ENCODE measurements at places on chromosomes 4 and X.
A peak's percentile ranks its signal among the peaks of the same experiment; 100 is the strongest.

DNA sequence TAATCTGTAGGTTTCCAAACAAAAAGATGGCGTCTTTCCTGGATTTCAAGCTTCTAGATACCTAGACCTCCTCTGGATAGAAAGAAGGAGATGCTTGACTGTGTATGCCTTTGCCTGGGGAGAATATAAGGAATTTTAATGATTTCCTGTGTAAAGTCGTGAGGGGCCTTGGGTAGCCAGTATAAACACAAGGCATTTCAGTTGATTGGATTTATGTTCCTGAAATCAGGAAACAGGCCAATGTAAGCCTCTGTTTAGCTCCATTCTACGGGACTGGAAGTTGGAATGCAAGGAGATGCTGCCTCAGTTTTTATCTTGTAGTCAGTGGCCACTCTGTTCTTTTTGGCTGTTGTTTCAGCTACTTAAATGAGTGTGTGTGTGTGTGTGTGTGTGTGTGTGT lies 137.2 kb downstream of the GUCY2F start:
- no peak for DNase-seq

DNA sequence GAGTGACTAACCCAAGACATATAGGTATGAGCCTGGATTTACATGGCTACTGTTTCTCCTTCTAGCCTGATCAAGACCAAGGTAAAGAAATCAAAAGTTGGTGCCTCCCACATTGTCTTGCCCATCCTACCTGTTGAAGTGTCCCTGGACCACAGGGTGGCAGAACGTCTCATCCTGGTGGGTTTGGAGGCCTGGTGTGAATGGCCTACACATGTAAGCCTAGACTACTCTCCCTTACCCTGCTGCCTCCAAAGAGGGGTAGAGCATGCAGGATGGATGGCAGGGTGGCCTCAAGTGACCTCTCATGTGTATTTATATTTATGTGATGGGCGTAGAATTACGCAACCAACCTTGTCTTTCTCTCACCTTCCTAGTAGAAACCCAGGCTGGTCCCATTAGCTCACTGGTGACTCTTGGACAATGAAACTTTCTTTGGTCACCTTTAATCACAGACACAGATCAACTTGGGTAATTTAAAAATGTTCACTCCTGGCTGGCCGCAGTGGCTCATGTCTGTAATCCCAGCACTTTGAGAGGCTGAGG lies 73.3 kb upstream of the SOD3 start:
- no peak for DNase-seq

GRCh38 chr4:20299515-20299914 lies 47.8 kb downstream of the SLIT2 start:
- peak; percentile 11 for DNase-seq

- DNase-seq, result no peak
These were observed 78.3 kb downstream of the AR start for GRCh38 chrX:67622053-67622585.

GRCh38 chrX:107712231-107713202 lies 63.1 kb downstream of the TSC22D3 start:
- no peak for DNase-seq

DNA sequence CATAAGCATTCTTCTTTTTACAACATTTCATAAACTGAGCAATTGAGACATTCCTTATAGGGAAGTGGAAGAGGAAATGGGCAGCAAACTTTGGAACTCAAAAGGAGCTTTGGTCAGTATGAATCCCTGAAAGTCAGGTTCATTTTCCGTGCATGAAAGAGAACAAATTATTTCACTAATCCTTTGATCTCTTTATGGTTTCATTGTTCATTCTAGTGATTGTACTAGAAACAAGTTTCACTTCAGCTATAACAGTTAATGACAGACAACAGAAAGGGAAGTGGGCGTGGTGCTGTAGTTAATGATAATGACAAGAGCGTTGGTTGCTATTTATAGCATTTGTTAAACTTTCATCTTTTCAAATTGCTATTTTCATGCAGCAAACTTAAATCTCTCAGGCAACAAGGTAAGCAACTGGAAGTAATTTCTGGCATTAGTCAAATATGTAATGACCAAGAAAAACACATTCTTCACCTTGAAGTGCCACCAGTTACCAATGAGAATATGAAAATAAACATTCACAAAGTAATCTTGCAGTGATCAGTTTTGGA lies 98.4 kb downstream of the AREG start:
- no peak for DNase-seq

DNA sequence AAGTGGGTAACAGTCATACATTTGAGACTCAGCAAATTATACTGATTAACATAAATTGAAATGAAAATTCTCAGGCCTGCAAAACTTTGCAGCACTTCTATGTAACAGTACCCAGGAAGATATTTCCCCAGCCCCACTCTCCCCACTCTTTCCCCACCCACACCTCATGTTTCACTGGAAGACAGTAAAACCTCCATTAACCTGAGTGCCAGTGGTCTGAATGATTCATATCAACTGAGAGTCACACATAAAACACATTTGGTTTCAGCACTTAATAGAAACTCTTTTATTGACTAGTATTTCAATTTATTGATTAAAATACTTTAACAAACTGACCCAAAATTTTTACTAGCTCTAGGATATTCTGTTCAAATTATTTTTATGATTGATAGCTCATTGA lies 6.9 kb downstream of the CXCL6 start:
- DNase-seq, result no peak

- no peak for DNase-seq
These were observed 139.9 kb downstream of the FRMPD4 start for GRCh38 chrX:12278151-12278550.

DNA sequence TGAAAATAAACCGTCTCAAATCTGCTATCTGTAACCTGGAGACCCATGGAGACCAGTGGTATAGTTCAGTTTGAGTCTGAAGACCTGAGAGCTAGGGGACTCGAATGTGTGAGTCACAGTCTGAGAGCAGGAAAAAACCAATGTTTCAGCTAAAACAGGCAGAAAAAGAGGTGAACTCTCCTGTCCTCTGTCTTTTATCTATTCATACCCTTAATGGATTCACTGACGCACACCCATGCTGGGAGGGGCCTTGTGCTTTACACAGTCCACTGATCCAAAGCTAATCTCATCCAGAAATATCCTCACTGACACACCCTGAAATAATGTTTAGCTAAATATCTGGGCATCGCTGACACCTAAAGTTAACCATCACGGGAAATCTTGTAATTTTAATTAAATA lies 297.9 kb downstream of the GPM6A start:
- DNase-seq, result no peak

- DNase-seq, result no peak
These were observed 17.2 kb upstream of the USP27X start for GRCh38 chrX:49862093-49862492.

- no peak for DNase-seq
These were observed 186.0 kb downstream of the HHIP start for GRCh38 chr4:144831971-144832370.

DNA sequence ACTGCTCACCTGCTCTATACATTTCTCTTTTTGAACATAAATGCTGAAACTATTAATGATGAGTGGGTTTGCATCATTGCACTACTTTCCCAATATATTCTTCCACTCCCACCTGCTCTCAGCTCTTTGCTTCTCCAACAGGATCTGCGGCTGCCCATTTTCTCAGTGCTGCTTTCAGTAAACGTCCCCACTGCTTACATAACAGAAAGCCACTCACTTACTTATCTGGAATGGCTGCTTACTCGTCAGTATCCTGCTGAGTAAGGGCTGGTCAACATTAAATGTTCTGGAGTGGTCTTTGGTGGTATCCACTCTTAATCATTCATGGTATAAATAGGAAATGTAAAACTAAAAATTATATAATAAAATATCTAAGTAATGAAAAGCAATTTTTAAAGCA lies 112.8 kb upstream of the HPF1 start:
- DNase-seq, result no peak

DNA sequence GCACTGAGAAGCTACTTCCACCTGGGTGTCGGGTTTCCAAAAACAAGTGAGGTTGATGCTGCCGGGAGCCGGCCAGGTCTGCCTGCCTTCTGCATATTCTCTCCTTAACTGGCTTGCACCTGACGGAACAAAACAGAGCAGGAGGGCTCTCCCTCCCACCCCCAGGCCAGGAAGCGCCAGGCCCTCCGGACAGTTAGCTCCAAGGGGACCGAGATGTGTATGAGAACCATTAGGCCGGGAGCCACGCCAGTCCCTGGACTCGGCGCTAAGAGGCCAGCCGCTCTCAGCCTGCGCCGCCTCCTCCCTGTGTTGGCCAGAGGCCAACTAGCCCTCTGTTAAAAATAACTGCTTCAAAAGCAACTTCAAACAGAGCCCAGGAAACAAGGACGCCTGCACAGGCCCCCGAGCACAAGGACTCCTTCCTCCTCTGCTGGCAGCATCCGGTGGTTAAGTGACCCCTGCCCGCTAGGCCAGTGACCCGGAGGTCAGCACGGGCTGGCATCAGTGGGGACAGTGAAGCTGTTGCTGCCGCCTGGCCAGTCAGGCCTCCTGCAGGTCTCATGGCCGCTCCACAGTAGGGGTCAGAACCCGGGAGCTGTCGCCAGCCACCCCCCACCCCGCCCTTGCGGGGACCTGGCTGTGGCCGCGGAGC lies 107.9 kb downstream of the ABLIM2 start:
- DNase-seq, result no peak

DNA sequence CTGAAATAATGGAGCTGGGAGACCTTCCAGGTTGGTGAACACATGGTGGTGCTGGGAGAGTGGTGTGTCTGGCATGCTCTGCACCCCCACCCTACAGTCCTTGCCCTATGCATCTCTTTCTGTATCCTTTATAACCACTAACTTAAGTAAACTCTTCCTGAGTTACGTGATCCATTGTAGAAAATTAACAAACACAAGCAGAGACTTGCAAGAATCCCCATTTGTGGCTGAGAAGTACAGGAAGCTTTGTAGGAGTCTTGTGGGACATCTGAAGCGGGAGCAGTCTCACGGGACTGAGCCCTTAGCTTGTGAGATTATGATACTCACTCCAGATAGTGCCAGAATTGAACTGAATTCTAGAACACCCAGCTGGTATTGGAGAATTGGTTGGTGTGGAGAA lies 14.3 kb upstream of the FAM13A start:
- no peak for DNase-seq

GRCh38 chr4:150243932-150244331 lies 165.7 kb downstream of the DCLK2 start:
- no peak for DNase-seq

GRCh38 chrX:123303429-123303828 lies 119.4 kb downstream of the GRIA3 start:
- DNase-seq, result no peak

DNA sequence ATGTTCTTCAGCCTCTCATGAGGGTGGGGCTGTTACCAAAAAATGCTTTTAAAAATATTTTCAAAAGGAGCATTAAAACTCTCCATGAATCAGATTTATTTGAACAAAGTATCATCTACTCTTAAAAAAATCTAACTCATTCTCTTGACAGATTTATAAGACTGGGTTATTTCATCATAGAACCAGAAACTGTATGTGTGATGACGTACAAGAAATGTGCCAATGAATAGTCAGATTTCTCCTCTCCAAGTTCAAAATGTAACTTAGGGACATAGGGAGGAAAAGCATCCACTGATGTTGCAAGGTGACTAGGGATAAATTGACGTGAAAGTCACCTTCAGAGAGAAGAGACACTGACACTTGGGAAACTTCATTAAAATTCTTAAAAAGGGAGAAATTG lies 89.1 kb upstream of the CLNK start:
- no peak for DNase-seq

DNA sequence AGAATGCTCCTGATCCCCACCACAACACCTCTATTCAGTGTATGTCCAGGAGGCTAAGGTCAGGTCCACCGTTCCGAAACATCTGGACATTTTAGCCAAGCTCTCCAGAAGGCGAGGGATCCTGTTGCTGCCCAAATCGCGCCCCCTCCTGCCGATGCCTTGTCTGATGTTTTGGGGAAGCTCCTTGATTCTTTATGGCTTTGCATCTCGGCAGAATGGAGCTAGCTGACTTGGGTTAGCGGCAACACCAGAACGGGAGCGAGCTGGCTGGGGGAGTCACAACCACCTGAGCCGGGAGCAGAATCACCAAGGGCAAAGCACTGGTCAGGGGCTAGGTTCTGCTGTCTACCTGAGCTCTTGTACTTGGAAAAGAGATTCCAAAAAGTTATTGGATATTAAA lies 6.6 kb upstream of the POU3F4 start:
- DNase-seq, result no peak

DNA sequence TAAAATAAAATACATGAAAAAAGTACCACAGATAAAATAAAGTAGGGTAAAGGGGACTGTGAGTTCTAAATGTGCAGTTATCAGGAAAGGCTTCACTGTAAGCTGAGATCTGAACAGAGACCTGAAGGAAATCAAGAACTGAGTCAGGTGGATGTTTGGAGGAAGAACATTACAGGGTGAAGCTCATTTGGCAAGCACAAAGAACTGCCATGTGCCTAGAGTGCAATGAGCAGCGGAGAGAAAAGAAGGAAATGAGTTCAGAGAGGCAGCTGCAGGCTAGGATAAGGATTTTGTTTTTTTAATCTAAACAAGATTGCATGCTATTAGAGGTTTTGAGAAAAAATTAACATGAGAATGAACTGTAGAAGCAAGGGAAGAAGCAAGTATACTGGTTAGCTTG lies 373.1 kb downstream of the STPG2 start:
- DNase-seq, result no peak

DNA sequence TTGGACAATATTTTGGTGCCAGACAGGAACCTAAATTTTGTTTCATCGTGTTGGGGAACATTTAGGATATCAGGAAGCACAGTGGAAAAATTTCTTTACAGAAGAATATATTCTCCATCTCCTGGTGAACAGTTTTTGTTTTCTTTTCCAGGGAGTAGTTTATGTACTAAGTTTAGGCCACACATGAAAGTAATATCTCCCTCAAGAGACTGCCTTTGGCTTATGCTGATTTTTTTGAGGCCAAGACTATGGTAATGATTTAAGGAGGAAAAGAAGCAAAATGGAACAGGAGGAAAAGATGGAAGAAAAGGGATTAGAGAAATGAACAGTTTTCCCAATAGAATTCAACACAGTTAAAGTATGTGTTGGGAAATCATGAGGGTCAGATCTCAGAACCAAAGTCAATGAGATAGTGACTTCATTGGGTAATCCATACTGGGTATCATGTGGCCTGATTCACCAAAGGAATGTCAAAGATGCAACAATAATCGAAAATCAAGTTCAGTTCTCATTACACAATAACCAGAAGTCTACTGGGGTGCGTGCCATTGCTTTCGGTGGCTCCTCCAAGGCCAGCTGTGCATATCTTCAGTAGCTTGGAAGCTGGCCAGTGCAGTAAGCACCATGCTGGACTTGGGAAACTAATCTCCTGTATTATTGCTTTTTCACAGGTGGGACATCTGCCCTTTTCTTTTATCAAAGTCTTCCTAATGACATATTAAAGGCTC lies 234.8 kb downstream of the COL25A1 start:
- no peak for DNase-seq

GRCh38 chr4:77930876-77931275 lies 68.2 kb downstream of the MRPL1 start:
- no peak for DNase-seq

DNA sequence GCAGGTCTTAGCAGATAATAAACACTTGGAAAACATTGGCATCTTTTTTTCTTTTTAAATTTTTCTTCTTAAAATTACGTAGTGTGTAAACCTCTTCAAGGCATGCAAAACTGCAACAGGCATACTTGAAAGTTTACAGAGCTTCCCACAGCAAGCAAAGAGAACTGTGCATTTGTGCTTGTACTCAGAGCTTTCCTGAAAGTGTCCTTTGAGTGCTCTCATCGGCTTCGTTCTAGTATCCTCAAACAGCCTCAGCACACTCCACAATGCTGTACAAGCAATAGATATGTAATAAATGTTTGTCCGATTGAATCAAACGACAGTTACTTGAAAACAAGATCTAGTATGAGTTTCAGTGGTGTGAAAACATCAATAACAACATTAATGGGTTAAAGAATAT lies 227.5 kb downstream of the PAPSS1 start:
- DNase-seq, result no peak

GRCh38 chrX:20029728-20030127 lies 38.9 kb upstream of the BCLAF3 start:
- DNase-seq, result peak; percentile 69

Measured in Calu3 (cell line).